ENCODE measurements at places on chromosomes 3 and 15.

DNA sequence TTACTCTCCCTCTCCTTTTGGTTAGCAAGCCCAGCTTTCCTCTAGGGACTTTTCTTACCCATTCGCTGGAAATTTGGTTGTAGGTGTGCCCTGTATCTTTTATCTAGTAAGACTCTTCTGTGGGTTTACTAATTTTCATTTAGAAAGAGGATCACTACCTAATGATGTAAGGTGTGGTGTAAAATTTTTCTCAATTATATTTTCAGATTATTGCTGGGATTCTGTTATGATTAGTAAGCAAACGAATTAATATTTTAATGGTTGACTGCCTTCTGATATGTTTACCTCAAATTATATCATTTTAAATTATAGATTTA lies 28.5 kb downstream of the PLCL2 start:
- no peak for DNase-seq

- DNase-seq, result no peak
These were observed 288.2 kb downstream of the BCHE start for GRCh38 chr3:165549037-165549436.

- no peak for DNase-seq
These were observed 321.3 kb upstream of the GOLIM4 start for GRCh38 chr3:168417016-168417415.

GRCh38 chr3:151328298-151328995 lies 902 bp downstream of the P2RY13 start:
- DNase-seq, result no peak

DNA sequence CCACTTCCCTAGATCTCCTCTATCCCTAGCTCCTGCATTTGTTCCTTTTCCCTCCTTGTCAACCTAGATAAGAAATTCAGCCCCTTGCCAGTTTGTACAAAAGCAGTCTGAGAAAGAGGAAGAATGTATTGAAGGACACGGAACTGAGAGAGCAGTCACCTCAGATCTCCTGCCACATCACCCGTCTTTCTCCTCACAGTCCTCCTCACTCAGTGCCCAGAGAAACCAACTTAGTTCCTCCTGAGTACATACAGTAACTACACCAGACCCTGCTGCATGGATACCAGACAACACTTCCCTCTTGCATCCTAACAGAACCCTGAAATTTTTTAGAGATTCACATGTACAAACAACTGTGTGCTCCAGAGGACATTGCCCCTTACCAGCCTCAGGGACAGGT lies 563.6 kb upstream of the ADAMTS9 start:
- no peak for DNase-seq

- DNase-seq, result no peak
These were observed 14.6 kb downstream of the C2CD4B start for GRCh38 chr15:62150445-62150844.

- DNase-seq, result no peak
These were observed 60.9 kb upstream of the EIF1B start for GRCh38 chr3:40248591-40248990.
